Gastrocnemius medialis (tissue), 4 donors: ENCODE measurements at places on chromosomes 2 and 18. TPM values are rescaled to one million over a fixed set of nuclear protein-coding genes. Genes with fewer than 3 reads are reported as not detected.

The KCNJ3 gene
- total RNA-seq = not detected

The TNFAIP6 gene
- total RNA-seq = not detected

GRCh38 chr2:37391711-37392110 lies 47.3 kb downstream of the QPCT start:
- H3K4me3 ChIP-seq = no peak overlapping the region
- H3K4me1 ChIP-seq = peaks cover 9% of the 10 kb centered on the region
- no peak for DNase-seq
- H3K27ac ChIP-seq = no peak overlapping the region
- no peaks in the 10 kb centered on the region for H3K27me3 ChIP-seq

- peak overlapping the region; percentile 47 for H3K4me3 ChIP-seq
- H3K27ac ChIP-seq = no peak overlapping the region
- H3K36me3 ChIP-seq = peaks cover 21% of the 10 kb centered on the region
- H3K27me3 ChIP-seq = peaks cover 20% of the 10 kb centered on the region
- H3K4me1 ChIP-seq = peaks cover 14% of the 10 kb centered on the region
These were observed 5.1 kb upstream of the ASIC4 start for GRCh38 chr2:219508971-219509779.

DNA sequence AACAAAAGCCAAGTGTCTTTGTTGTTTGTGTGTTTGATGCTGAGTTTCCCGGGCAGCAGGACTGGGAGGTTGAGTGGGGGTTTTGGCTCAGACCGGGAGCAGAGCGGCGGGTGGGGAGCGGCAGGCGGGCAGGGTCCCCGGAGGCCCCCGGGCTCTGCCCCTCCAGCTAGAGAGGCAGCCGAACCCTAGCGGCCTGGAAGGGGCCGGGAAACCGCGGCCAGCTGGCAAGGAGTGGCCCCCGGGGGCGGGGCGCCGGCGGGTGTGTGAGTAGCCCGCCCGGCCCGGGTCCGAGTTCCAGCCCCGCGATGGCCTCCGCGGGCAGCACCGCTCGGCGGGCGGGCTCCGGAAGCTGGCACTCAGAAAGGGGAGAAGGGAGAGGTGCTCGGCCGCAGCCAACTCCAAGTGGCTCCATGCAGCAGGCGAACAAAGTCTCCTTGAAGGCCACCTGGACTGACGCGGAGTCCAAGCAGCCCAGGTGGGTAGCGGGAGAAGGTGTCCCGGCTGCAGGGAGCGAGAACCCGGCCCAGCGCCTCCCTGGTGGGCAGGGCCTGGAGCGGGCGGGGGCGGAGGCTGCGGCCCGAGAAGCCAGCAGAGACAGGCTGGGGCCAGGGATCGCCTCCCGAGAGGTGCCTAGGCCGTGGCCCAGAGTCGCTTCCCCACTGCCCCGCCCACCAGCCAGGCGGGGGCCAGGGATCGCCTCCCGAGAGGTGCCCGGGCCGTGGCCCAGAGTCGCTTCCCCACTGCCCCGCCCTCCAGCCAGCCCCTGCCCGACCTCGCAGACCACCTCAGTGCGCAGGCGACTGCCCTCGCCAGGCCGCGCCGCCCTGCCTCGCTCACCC lies at the start of gene ANKRD53:
Gene ANKRD53, plus strand, starts transcription at position 290 of the 839 bp plus-strand sequence. Its CDS starts 16 bp downstream, at position 306.
- no peak for DNase-seq
- no peaks in the 10 kb centered on the region for H3K36me3 ChIP-seq
- peaks cover 11% of the 10 kb centered on the region for H3K4me1 ChIP-seq
- H3K27me3 ChIP-seq = peaks cover 6% of the 10 kb centered on the region

DNA sequence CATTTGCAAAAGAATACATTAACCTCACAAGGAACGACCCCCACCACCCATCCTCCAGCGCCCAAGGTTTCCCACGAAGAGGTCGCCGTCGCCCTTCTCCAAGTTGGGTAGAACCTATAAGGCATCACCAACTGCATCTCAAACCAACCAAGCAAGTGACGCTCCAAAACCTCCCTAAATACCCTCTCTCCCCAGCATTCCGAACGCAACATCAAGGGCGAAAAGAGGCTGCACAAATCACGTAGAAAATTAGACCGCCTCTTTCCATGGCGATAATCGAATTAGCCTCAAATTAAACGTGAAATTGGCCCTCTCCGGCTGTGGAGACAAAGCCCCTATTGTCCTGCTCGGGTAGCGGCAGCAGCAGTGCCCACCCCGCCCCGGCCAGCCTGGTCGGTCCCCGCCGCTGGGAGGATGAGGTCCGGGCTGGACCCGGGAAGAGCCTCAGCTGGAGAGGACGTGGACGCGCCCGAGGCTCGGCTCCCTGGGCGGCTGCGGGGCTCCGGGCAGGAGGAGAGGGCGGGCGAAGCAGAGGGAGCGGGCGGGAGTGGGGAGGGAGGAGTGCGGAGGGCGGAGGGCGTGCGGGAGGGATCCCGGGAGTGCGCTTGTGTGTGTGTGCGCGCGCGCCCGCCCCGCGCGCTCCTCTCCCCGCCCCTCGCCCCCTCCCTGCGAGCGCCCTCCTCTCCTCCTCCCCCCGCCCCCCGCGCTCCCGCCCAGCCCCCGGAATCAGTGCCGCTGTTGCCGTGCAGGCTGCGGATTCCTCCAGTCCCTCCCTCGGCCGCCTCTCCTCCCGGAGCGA lies at the start of gene SPTBN1:
Gene SPTBN1, plus strand, starts transcription at position 765 of the 799 bp plus-strand sequence. CDS start 70,092 bp downstream, outside the sequence.
- H3K27me3 ChIP-seq = no peaks in the 10 kb centered on the region
- H3K4me3 ChIP-seq = peak within 1 kb of the TSS; percentile 68
- peaks cover 37% of the 10 kb centered on the region for H3K4me1 ChIP-seq
- H3K27ac ChIP-seq = peak within 1 kb of the TSS; percentile 89
- H3K36me3 ChIP-seq = no peaks in the 10 kb centered on the region
- peak; percentile 80 for DNase-seq

DNA sequence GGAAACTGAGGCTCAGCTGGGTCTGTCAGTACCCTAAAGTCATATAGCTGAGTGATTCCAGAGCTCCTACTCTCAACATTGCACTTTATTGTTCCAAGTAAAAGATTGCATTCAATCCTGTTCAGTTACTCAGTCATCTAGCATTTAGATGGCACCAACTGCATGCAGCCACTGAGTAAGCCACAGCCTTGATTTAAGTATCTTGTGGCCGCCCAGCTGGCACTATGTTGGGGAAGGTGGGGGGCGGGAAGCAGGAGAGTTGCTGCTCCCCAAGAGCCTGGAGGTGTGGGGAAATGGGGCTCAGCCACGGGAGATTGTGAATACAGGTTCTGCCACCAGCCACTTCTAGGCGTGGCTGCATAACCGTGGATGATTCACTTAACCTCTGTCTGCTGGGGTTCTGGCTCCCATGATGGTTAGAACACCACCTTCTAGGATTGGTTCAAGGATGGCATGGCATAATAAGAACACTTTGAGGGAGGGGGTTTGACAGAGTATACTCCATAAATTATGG lies 17.1 kb downstream of the ZFP36L2 start:
- H3K4me1 ChIP-seq = peaks cover 3% of the 10 kb centered on the region
- no peak for DNase-seq
- H3K36me3 ChIP-seq = no peaks in the 10 kb centered on the region
- no peak overlapping the region for H3K4me3 ChIP-seq

GRCh38 chr18:57589161-57589560 lies 2.7 kb upstream of the FECH start:
- H3K4me1 ChIP-seq = peaks cover 13% of the 10 kb centered on the region
- no peak for DNase-seq
- peak overlapping the region; percentile 39 for H3K27ac ChIP-seq
- H3K27me3 ChIP-seq = no peaks in the 10 kb centered on the region
